Stimulated activated naive CD8-positive, alpha-beta T cell treated with anti-CD3 and anti-CD28 coated beads, Interleukin-15, Interleukin-2, amounts not matched to agents 100 U/mL and 50 U/mL, for 24 hours (primary cell): ENCODE measurements at places on chromosomes 5 and 9.

DNA sequence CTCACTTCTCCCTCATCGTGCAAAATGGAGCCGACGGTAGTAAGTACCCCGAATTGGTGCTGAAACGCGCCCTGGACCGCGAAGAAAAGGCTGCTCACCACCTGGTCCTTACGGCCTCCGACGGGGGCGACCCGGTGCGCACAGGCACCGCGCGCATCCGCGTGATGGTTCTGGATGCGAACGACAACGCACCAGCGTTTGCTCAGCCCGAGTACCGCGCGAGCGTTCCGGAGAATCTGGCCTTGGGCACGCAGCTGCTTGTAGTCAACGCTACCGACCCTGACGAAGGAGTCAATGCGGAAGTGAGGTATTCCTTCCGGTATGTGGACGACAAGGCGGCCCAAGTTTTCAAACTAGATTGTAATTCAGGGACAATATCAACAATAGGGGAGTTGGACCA lies 979 bp downstream of the PCDHGA12 start:
- no peak for DNase-seq

- DNase-seq, result no peak
Observed at GRCh38 chr9:2022560-2022959, 7.4 kb downstream of the SMARCA2 start.

- DNase-seq, result no peak
Observed at GRCh38 chr9:8895861-8896224, 1096.3 kb upstream of the DMAC1 start.

DNA sequence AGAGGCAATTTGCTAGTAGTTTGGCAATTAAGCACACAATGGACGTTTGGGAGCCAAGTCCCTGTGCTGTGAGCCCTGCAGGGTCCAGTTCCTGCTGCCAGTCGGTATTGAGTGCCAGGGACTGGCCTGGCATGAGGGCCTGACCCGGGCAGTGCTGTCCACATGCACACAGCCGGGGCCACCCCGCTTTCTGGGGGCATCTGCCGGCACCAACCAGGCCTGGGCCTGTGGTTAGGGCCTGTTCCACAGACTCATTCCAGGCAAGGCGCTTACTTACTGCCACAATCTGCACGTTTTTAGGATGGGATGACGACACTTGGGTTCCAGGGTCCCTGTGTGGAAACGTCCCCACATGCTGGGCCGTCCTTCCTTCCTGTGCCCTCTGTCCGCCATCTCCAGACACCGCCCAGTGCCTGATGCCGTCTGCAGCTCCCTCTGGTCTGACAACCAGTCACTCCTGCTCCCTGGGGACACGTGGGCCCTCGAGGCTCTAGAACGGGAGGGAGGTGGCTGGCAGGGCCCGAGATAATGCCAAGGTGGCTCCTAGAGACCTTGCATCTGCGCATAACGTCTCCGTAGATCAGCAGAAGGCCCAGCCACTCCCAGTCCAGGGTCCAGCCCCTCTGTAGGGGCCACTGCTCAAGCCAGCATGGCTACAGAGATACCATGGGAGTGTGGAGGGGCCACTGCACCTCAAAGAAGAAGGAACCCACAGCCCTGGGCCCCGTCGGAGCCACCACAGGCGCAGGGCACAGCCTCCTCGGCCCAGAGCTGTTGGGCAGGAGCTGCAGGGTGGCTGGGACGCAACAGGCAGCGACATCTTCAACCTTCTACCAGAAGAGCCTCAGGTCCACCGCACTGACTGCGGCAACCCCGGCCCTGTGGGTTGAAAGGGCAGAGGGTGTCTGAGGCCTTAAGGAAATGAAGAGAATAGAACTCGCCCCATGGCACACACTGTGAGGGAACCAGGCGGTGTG lies 24.7 kb downstream of the SLC9A3 start:
- DNase-seq, result no peak

DNA sequence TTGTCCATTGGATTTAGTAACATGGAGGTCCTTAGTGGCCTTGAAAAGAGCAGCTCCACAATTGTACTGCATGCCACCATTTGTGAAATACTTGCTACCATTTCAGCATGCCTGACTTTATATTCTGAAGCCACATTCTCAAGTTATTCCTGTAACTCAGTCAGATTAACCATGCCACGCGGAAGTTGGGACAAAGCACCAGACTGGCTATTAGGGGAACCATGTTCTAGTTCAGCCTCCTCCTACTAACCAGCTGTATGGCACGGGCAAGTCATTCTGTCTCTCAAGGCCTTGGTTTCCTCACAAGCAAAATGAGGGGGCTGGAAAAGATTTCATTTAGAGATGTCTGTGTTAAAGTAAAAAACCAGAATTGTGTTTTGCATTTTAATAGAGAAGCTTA lies 418.0 kb downstream of the PLK2 start:
- DNase-seq, result no peak

GRCh38 chr5:136047858-136048257 lies 19.1 kb downstream of the TGFBI start:
- no peak for DNase-seq

DNA sequence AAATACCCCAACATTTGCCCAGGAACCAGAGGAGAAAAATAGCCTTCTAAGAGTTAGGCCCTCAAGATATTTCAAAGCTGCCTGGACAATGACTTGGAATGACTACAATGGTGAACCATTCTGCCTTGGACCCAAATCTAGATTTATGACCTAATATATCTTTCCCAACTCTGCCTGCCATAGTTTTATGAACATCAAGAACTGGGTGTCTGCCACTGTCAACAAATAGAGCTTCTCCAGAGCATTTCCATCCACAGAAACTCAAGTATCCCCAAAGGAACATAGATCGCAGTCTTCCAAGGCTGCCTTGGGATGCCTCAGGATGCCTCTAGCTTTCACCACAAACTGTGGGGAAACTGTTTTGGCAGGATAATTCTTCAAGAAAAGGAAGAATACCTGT lies 48.2 kb upstream of the NFIB start:
- DNase-seq, result no peak

GRCh38 chr5:173971681-173972345 lies 17.2 kb upstream of the C5orf47 start:
- no peak for DNase-seq

- DNase-seq, result no peak
Observed at GRCh38 chr5:36073595-36074216, 7.0 kb upstream of the UGT3A2 start.

- DNase-seq, result peak; percentile 54
Observed at GRCh38 chr9:136339173-136339957, 12.0 kb downstream of the GPSM1 start.

DNA sequence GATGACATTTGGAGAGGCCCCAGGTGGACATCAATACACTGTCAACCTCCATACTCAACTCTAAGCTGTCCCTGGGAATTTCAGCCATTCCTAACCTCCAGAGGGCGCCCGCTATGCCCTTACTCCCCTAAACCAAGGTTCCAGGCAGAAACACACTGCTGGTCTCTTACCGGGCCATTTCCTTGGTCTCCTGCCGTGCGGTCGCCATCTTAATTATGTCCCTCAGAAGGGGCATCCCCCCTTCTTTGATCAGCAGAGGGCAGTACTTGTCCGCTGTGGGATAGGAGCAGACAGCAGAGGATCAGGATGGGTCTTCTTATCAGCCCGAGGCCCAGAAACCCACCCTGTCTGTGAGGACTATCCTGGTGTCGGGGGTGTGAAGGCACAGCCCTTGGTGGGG lies 9.3 kb upstream of the ZDHHC12 start:
- no peak for DNase-seq

DNA sequence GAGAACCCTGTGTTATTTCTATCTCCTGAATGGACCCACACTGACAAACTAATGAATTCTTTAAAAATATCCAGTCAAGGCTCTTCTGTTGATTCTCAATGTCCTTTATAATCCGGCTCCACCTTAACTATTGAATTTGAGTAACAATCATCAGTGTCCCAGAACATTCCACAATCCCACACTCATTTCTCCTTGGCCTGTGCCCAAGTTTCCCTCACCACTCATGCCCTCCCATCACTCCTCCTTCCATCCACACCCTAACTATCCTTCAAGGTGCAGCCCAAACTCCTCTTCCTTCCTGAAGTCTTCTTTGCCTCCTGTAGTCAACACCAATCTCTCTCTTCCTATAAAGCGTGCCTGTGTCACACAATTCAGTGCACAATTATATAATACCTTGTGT lies 106.1 kb downstream of the NUDT12 start:
- DNase-seq, result no peak

DNA sequence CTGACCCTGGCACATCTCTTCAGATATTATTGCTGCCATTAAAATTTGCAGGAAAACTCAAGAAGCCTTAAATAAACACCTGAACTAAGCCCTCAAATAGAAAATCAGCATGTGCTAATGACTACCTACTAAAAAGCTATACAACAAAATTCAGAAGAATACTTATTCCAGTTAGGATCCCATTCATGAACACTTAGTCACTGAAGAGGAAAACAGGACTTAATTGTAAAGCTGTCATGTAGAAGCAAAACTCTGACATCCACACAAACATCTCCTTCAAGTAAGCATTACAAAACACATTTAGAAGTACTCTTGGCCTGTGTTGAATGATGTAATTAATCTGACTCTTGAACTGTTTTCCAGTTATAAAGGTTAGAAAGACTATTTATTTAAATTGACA lies 19.9 kb downstream of the ELL2 start:
- no peak for DNase-seq

GRCh38 chr9:120742951-120743416 lies 28.7 kb upstream of the MEGF9 start:
- no peak for DNase-seq

GRCh38 chr5:1769752-1770442 lies 29.7 kb downstream of the MRPL36 start:
- DNase-seq, result no peak

- no peak for DNase-seq
Observed at GRCh38 chr5:166127766-166128570, 2163.5 kb upstream of the WWC1 start.

DNA sequence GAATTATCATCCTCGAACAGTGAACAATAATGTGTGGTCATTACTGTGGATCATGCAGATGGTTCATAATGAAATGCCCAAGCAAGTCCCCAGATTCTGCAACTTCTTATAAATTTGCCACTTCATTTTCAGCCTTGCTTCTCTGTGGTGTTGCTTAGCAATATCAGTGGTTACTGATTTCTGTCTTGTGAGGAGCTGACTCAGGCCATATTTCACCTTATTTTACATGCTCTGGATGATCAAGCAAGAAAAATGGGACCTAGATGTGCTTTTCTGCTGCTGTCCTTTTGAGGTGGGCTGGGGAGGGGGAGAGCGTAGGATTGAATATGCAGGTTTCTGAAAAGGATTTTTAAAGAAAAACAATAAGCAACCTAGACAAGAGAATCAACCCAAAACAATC lies 188.3 kb downstream of the SLC24A2 start:
- no peak for DNase-seq

- no peak for DNase-seq
Observed at GRCh38 chr5:31706186-31706585, 67.3 kb downstream of the PDZD2 start.

DNA sequence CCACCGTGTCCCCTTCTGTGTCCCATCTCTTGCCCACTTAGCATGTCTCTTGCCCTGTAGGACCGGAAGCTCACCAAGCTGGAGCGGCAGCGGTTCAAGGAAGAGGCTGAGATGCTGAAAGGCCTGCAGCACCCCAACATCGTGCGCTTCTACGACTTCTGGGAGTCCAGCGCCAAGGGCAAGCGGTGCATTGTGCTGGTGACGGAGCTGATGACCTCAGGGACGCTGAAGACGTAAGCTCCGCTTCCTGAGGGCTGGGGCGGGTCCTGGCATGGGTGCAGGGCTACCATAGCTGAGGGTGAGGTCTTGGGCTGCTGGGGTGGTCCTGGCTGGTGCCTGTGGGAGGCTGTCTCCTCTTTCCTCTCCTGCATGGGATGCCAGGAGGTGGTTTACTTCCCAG lies 45.7 kb downstream of the WNK2 start:
- DNase-seq, result no peak

- no peak for DNase-seq
Observed at GRCh38 chr5:92775711-92776615, 805.1 kb downstream of the NR2F1-AS1 start.

- DNase-seq, result no peak
Observed at GRCh38 chr9:112618385-112619009, 99.4 kb downstream of the INIP start.

GRCh38 chr9:79134654-79135053 lies 437.1 kb upstream of the TLE4 start:
- DNase-seq, result no peak

- DNase-seq, result no peak
Observed at GRCh38 chr5:106134549-106134948, 1536.2 kb downstream of the EFNA5 start.

DNA sequence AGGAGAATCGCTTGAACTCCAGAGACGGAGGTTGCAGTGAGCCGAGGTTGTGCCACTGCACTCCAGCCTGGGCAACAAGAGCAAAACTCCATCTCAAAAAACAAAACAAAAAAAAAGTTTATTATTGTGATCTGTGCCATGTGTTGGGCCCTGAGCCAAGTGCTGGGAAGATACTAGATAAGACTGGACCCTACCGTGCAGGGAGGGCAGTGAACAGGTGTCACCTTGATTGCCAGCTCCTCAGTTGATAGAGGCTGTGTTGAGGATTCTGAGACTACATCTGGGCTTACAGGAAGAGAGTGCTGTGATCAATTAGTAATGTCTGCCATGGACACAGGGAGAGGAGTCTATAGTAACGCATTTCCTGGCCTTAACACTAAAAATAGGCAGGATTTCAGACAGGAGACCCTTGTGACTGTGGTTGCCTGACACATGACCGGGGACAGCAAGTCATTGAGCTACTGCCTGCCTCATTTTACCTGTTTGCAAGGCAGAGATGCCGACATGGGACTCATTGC lies 201.5 kb downstream of the C9orf50 start:
- DNase-seq, result no peak

DNA sequence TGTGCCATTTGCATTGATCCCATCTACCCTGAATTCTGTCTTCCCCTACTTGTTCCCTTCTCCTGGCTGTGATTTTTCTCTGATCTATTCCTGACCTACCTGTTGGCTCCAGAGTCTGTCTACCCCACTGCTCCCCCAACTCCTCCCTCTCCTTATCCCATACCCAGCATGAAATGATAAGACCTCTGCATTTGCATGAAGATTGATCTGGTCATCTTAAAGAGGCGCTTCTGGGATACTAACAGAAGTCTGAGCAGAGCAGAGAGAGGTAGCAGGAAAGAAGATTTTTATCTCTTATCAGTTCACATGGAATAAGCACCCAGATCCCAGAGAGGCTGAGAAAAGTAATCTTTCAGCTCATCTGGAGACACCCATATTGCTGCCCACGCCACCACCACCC lies 18.3 kb upstream of the GLIPR2 start:
- DNase-seq, result no peak

DNA sequence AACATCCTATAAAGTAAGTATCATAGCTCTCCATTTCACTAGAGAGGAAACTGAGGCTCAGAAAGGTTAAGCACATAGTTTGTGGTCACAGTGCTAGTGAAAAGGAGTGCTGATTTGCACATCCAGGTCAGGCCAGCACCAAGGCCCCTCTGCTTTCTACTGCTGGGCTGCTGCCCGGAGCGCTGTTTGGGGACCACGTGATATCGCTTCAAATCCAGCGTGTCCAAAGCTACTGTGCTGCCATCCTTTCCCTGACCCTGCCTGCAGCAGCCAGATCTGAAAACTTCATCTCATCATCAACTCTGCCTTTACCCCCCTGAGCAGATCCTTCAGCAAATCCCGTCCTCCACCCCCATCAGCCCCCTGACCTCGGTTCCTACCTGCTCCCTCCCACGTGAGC lies 40.7 kb upstream of the AKNA start:
- DNase-seq, result no peak

GRCh38 chr5:111347021-111347420 lies 122.8 kb downstream of the CAMK4 start:
- DNase-seq, result no peak
